Left hindlimb (tissue), 1 donor: ENCODE measurements at places on chromosomes 2 and 18.

GRCh38 chr2:17547237-17547636 lies 6.7 kb downstream of the VSNL1 start:
- DNase-seq = no peak

DNA sequence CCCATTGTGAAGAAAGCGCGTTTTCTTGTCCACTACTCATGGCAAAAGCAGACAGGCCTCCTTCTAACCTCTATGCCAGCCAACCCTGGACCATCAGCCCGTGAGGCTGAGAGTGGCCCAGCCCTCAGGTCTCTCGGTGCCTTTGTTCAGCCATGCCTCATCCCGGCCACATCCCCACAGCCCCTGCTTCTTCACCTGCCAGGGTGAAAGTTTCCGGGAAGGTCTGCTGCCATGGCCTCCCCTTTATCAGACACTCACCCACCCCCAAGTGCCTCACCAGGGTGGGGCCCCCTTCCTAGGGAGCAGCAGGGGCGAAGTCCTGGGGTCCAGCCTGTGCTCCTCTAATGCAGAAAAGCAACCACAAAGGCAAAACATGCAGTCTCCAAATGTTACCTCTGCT lies 478.4 kb upstream of the SALL3 start:
- DNase-seq = no peak

- no peak for DNase-seq
Measured at GRCh38 chr18:59988098-59988706, 88.4 kb downstream of the PMAIP1 start.

DNA sequence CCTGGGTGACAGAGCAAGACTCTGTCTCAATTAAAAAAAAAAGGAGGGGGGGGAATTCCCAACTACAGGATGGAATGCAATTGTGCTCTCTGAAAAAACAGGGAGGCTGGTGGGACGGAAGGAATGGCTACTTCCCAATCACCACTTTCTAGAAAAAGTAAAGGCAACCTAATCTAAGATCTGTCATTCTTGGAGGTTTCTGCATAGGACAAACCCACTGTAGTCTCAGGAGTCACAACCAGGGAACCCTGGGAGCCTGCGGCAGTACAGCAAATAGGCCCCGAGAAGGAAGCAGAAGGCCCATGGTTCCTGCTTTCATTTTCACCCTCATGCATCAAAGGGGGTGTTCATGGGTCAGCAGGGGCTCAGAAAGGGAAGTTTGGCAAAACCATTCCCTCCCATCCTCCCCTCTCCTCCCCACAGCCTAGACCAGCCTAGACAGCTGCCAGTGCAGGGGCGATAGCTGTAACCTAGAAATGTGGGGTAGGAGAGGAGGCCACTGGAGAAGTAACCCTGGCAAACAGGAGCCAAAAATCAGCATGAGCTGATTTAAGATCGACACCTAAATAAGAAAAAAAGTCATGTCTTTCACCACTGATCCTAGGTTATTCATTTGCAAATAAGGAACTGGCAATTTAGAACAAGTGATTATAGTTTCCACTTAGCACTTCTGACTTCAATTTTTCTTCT lies 48.0 kb downstream of the TRABD2A start:
- DNase-seq = no peak

DNA sequence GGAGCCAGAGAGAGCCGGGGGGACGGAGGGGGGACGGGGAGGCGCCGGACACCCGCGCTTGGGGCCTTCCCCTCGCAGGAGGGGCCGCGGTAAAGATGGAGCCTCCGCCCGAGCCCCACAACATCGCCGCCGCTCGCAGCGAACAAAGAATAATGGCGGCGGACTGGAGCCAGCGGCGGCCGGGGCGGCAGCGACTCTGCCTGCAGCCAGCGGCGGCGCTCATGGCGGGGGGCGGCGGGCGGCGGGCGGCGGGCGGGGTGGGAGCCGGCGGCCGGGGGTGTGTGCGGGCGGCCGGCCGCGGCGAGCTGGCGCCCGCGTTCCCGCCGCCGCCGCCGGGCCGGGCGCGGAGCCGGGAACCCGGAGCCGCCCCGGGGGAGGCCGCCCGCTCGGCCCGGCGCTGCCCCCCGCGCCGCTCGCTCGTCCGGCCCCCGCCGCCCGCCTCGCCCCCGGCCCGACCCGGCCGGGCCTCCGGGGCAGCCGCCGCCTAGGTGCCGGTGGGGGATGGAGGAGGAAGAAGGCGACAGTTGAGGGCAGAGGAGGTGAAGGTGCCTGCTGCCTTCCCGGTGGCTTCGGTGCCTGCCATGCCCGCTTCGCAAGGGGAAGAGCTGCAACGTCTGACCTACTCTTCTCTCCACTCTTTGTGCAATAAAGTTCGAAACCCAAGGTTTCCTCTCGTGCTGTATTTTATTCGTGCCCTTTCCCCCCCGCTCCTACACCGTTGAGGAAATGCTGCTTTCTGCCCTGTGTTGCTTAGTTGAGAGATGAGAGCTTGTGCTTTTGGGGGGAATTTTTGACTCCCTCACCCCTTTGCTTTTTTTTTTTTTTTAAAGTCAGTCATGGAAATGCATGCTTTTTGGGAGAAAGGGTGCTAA lies 634 bp downstream of the CREB1 start:
- DNase-seq = peak; percentile 64

GRCh38 chr2:78681386-78681785 lies 344.1 kb upstream of the REG3G start:
- no peak for DNase-seq
